WTC11 (cell line): ENCODE measurements at places on chromosomes 2 and 18. TPM values are rescaled to one million over a fixed set of nuclear protein-coding genes. Genes with fewer than 3 reads are reported as not detected.
A peak's percentile ranks its signal among the peaks of the same experiment; 100 is the strongest.

GRCh38 chr18:65326805-65327204 lies 424.0 kb upstream of the CDH7 start:
- H3K27ac ChIP-seq: no peak overlapping the region
- H3K36me3 ChIP-seq: no peaks in the 10 kb centered on the region
- H3K27me3 ChIP-seq: no peaks in the 10 kb centered on the region
- no peaks in the 10 kb centered on the region for H3K4me1 ChIP-seq

DNA sequence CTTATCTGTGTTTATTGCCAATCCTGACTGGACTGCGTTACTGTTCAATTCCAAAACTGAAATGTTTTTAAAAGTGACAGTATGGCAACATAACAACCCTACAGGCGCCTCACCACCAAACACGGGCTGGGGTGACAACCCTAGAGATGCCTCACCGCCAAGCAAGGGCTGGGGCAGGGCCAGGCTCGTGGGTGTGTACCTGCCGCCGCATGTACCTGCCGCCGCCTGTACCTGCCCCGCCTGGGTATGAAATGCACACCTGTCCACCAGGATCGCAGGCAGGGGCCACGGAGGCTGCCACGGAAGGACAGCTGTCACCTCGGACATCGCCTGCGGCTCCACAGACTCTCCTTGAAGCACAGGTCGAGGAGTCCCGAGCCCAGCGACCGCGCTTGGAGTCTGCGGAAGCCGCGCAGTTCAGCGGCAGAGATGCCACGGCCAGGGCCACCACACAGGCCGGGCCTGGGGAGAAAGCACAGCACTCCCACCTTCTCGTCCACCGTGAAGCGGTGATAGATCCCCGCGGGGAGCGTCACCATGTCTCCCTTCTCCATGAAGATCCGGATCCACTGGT lies 18.9 kb downstream of the ADI1 start:
- H3K27ac ChIP-seq: no peak overlapping the region
- no peaks in the 10 kb centered on the region for H3K4me1 ChIP-seq
- H3K4me3 ChIP-seq: no peak overlapping the region
- DNase-seq: no peak
- H3K27me3 ChIP-seq: no peaks in the 10 kb centered on the region

- no peak for DNase-seq
- H3K4me3 ChIP-seq: no peak overlapping the region
- no peak overlapping the region for H3K27ac ChIP-seq
- no peaks in the 10 kb centered on the region for H3K27me3 ChIP-seq
- H3K36me3 ChIP-seq: no peaks in the 10 kb centered on the region
These were observed 112.4 kb upstream of the GATA6 start for GRCh38 chr18:22056950-22057349.

DNA sequence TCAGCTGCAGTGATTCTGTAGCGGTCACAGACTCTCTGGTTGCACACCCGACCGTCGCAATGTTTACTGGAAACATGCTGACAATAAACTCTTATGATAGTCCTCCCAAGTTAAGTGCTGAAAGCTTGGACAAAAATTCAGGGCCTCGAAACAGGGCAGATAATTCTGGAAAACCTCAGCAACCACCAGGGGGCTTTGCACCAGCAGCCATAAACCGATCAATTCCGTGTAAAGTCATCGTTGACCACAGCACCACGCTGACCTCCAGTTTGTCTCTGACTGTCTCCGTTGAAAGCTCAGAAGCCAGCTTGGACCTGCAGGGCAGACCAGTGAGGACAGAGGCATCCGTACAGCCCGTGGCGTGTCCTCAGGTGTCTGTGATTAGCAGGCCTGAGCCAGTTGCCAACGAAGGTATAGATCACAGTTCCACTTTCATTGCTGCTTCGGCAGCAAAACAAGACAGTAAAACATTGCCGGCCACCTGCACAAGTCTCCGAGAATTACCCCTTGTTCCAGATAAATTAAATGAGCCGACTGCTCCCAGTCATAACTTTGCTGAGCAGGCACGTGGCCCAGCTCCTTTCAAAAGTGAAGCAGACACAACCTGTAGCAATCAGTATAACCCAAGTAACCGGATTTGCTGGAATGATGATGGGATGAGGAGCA lies 166.1 kb downstream of the ASXL3 start:
- H3K36me3 ChIP-seq: no peaks in the 10 kb centered on the region
- H3K4me1 ChIP-seq: peaks cover 14% of the 10 kb centered on the region; the same call in 1 of the 2 replicates
- H3K27ac ChIP-seq: no peak overlapping the region

DNA sequence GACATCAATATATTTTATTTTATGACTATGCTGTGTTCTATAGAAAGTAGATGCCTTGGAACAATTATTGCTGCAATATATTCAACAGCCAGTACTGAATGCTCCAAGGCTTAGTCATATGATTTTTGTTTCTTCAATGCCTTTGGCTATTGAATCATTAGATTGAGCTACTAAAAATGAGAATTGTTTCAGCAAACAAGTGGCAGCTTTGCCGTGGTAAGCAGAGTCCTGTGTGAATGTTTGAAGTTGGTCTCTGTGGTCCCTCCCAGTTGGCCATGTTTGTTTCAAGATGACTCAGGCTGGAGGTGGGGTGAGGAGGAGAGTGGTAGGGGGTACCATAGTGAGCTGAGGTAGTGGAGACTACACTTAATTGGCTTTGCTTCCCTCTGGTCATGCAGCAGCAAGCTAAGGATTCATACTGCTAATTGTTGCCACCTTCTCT lies 198.6 kb upstream of the EPAS1 start:
- no peak for DNase-seq
- H3K4me1 ChIP-seq: peaks cover 4% of the 10 kb centered on the region
- H3K27me3 ChIP-seq: no peaks in the 10 kb centered on the region; the same call in 1 of the 2 replicates

- H3K36me3 ChIP-seq: peaks cover 3% of the 10 kb centered on the region
- no peaks in the 10 kb centered on the region for H3K27me3 ChIP-seq
These were observed 53.6 kb downstream of the STRN start for GRCh38 chr2:36912695-36913094.

GRCh38 chr2:67318031-67318430 lies 79.1 kb upstream of the ETAA1 start:
- no peak overlapping the region for H3K4me3 ChIP-seq
- H3K4me1 ChIP-seq: peaks cover 47% of the 10 kb centered on the region
- H3K27ac ChIP-seq: no peak overlapping the region
- no peak for DNase-seq
- no peaks in the 10 kb centered on the region for H3K36me3 ChIP-seq

DNA sequence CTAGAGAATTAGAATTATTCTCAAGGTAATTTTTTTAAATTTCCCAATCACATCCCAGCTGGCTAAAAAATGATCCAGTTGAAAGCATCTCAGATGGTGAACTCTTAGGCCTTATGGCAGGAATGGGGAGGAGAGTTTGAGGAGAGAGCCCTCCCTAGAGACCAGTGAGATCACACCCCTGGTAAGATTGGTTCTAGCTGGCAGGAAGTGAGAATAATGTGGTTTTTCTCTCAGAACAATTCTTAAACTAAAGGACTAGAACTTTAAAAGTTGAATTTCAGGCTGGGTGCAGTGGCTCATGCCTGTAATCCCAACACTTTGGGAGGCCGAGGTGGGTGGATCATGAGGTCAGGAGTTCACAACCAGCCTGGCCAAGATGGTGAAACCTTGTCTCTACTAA lies 120.2 kb downstream of the MYO3B start:
- no peaks in the 10 kb centered on the region for H3K27me3 ChIP-seq
- no peak for DNase-seq
- H3K36me3 ChIP-seq: no peaks in the 10 kb centered on the region
- H3K4me3 ChIP-seq: no peak overlapping the region

GRCh38 chr2:133266041-133266925 lies 302.0 kb downstream of the NCKAP5 start:
- peak; percentile 76 for DNase-seq
- peak overlapping the region; percentile 83 for H3K4me3 ChIP-seq
- H3K36me3 ChIP-seq: no peaks in the 10 kb centered on the region
- H3K27me3 ChIP-seq: peaks cover 12% of the 10 kb centered on the region
- H3K4me1 ChIP-seq: peaks cover 13% of the 10 kb centered on the region

DNA sequence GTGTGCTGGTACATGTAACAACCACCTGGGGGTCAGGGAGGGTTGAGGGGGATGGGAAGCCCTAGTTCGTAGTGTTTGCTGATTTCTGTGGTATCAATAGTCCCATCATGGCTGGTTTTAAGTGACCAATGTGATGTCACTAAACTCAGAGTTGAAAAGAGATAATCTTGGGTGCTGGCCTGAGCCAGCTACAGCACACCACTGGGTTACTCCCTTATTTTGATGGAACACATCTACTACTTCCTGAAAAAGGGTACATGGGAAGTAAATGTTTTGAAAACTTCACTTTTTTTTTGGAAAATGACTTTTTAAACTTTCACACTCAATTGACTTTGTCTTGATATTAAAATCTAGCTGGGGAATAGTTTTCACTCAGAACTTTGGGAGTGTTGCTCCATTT lies 87.0 kb upstream of the CXCR4 start:
- H3K27me3 ChIP-seq: 0 out of 2 replicates have a peak, but pooled peaks cover 2% of the 10 kb centered on the region
- DNase-seq: no peak
- no peaks in the 10 kb centered on the region for H3K4me1 ChIP-seq
- H3K27ac ChIP-seq: no peak overlapping the region

- H3K36me3 ChIP-seq: peaks cover 11% of the 10 kb centered on the region
- peaks cover 62% of the 10 kb centered on the region for H3K4me1 ChIP-seq
- H3K27ac ChIP-seq: no peak overlapping the region
- peaks cover 28% of the 10 kb centered on the region for H3K27me3 ChIP-seq
- no peak for DNase-seq
- no peak overlapping the region for H3K4me3 ChIP-seq
These were observed 140.2 kb downstream of the TGIF1 start for GRCh38 chr18:3590096-3590630.

GRCh38 chr18:63206433-63207142 lies 113.0 kb downstream of the BCL2 start:
- H3K27ac ChIP-seq: peak overlapping the region; percentile 7; the same call in 1 of the 2 replicates
- no peaks in the 10 kb centered on the region for H3K27me3 ChIP-seq

DNA sequence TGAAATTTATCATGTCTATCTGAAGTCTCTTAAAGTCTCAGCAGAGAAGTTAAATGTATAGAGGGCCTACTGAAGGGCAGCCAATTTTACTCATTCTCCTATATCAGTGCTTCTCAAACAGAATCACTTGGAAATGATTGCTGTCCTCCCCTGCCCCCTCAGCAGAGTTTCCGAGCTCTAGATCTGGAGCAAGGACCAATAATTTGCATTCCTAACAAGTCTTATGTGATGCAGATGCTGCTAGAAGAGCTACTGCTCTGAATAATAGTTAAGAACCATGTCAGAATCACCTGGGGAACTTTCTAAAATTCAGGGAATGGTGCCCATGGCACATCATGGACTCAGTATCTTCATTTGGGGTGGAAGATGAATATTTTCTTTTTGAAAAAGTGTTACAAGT lies 105.6 kb upstream of the EPHA4 start:
- peaks cover 61% of the 10 kb centered on the region for H3K4me1 ChIP-seq
- no peak for DNase-seq
- H3K36me3 ChIP-seq: peaks cover 3% of the 10 kb centered on the region; the same call in 1 of the 2 replicates
- H3K27ac ChIP-seq: no peak overlapping the region
- H3K4me3 ChIP-seq: 0 out of 2 replicates have a peak overlapping the region, but pooled peaks have one; percentile 25

- no peak overlapping the region for H3K27ac ChIP-seq
- no peak for DNase-seq
- no peak overlapping the region for H3K4me3 ChIP-seq
These were observed 4.0 kb downstream of the CIDEA start for GRCh38 chr18:12257996-12258718.

FRZB gene
- 1.2 to 1.9 TPM (median 1.5 TPM) in 3 replicates for total RNA-seq

ALPI gene
- total RNA-seq: not detected in 3 replicates

BOLA3 gene
- total RNA-seq: 58.2 to 66.1 TPM (median 65.8 TPM) in 3 replicates

PRSS56 gene
- total RNA-seq: not detected in 3 replicates

CRYBA2 gene
- total RNA-seq: not detected in 3 replicates

NPPC gene
- total RNA-seq: 0.98 to 2.5 TPM (median 2.2 TPM) in 3 replicates
